ENCODE measurements at places on chromosomes 5 and 9.

DNA sequence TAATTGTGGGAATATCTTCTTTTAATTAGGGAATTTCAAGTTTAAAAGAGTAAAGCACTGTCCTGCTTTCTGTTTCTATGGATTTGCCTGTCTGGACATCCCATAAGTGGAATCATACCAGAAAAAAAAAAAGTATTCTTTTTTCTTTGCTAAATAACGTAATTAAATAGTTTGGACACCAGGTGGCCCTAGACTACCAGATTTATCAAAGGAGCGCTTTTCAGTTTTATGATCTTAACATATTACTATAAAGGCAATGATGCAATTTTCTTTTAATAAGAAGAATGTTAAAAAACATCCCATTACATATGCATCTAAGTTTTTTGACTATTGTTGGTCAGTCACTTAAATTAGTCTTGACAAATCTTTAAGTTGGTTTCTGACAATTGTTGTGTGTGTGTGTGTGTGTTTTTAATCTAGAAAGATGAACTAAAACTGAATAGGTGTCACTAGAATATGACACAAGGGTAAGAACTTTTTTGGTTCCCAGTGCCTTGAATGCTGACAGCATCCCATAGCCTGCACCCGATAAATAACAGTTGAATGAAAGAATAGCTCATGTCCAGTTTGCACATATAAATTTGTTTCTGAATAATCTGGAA lies 49.5 kb downstream of the C5orf22 start:
- DNase-seq: no peak

DNA sequence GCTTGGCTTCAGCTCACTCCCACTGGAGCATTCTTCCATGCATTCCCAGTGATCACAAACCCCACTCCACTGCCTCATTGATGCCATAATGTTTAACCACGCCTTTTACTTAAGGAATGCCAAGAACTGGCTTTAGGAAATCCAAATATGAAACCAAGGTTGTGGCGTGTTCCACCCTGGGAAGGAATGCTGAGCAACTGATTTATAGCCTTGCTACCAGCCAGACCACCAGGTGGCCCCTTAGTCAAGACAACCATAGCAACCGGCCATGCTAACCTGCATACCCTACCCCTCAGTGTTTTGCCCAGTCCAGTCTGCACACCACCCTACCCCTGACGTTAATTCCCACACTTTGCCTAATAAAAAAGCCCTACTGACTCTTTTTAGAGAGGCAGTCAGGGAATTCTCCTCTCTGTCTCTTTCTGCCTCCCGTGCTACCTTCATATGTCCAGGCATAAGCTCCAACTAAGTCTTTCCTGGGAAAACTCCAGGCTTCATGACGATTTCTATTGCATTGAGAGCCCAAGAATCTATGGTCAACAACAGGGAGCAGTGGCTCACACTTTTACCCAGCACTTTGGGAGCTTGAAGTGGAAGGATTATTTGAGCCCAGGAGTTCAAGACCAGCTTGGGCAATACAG lies 27.0 kb upstream of the PRRC2B start:
- DNase-seq: no peak

- DNase-seq: no peak
These were observed 40.3 kb downstream of the UBTD2 start for GRCh38 chr5:172243302-172243701.

- no peak for DNase-seq
These were observed 39.4 kb downstream of the GNG10 start for GRCh38 chr9:111700776-111701175.

DNA sequence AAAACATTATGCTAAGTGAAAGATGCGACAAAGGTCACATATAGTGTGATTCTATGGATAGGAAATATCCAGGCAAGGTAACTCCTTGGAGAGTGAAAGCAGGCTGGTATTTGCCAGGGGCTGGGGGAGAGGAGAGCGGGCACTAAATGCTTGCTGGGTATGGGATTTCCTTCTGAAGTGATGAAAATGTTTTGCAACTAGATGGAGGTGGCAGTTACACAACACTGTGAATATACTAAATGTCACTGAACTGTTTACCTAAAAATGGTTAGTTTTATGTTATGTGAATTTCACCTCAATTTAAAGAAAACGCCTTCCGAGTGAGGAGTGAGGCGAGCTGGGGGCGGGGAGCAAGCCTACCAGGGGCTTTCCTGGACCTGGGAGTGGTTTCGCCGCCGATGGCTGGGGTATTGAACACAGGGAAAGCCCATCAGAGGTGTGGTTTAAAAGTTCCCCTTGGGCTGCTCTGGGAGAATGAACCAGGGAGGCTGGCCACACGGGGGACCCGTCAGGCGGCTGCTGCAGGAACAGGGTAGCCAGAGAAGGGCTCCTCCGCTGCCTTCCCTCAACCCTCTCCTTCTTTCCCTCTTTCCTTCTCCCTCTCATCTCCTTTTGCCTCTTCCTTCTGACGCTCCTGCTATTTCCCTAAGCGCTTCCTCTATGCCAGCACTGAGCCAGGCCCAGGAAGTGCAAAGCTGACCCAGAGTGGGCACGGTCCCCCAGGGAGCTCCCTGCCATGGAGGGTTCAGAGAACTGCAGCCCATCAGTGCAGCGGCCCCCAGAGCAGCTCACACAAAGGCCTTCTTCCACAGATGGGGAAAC lies 4.9 kb downstream of the AKNA start:
- DNase-seq: peak; percentile 68

DNA sequence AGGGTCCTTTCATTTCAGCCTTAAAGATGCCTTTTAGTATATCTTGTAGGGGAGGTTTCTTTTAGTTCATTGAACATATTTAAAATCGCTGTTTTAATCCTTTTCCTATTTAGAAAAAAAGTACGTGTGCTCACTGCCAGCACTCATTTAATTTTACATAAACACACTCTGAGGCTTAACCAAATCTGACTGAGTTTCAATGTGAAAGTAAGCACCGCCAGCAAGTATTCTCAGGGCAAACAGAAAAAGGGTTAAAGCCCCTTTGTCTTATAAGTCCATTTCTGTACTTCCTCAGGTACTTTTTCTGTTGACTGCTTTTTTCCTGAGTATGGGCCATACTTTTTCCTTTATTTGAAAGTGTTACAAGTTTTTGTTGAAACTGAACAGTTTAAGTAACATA lies 31.8 kb downstream of the SMC5 start:
- no peak for DNase-seq

DNA sequence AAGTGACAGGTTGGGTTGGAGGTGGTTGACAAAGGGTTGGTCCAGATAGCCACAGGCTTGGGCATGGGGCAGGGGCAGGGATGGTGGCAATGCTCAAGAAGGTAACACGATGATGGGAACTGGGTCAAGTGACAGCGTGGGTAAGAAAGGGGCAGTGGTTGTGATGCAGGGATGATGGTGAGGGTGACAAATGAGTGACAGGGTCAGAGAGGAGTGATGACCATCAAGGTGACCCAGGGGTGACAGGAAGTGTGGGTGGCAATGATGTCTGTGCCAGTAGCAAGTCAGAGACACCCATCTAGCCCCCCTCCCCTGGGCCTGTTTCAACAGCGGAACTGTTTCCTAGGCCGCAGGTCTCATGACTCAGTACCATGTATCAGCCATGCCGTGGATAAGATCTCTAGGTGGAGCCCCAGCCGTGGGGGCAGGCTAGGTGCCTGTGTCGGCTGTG lies 20.5 kb downstream of the AQP3 start:
- no peak for DNase-seq

DNA sequence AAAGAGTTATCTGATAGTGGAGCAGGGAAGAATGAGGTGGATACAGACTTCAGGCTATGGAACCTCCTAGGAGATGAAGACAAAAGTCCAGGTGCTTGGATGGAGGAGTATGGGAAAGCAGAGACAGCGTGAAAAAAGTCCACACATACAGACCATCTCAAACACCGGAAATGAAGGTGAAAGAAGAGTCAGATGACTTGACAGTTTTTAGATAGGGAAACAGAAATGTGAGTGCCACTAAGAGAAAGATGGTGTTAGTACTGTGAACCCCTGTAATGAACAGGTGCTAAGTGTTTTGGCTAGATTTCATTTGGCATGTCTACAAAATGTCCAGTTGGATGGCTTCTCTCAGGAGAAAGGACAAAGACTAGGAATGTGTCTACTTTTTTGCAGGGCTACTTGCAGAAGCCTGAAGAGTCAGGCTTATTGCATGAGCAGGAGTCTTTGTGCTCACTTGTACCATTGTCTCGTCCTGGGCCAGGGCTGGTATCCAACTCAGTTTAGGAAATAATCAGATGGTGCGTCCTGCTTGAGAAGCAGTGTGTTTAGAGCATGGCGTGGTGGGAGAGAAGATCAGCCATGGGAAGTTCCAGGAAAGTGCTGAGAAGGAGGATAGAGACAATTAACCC lies 90.6 kb upstream of the STARD4 start:
- DNase-seq: no peak

DNA sequence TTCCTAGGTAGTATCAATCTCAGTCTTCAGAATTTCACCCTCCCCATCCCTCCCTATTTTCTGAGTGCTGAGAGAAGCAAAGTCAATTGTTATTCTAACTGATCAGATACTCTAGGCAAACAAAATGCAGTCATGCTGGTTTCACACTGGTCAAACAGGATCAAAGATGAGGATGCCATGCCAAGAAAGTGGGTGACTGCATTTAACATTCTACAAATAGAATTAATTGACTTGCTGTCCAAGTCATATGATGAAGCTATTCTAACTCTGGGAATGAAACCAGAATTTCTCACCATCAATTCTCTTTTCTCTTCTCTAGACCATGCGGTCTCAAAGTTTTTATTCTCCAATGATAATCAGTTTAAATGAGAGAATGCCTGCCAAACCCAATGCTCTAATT lies 112.5 kb downstream of the CTNND2 start:
- no peak for DNase-seq

DNA sequence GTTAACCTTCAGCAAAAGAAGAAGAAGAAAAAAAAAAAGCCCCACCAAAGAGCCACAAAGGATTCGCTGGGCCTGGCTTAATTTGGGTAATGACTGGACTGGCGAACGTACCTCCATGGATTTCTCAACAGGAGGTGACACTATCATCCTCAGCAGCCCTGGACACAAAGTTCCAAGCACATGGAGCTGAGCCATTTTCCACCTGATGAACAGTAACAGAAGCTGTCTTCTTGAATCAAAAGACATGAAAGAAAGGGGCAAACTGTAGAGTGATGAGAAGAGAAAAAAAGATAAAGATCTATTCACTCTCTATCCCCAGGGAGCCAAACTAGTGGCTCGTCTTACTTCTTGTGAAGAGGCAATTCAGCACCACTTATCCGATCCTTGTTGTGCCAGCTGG lies 150.2 kb upstream of the TRPM3 start:
- no peak for DNase-seq

- no peak for DNase-seq
These were observed 95.4 kb upstream of the NR5A1 start for GRCh38 chr9:124602632-124603031.

DNA sequence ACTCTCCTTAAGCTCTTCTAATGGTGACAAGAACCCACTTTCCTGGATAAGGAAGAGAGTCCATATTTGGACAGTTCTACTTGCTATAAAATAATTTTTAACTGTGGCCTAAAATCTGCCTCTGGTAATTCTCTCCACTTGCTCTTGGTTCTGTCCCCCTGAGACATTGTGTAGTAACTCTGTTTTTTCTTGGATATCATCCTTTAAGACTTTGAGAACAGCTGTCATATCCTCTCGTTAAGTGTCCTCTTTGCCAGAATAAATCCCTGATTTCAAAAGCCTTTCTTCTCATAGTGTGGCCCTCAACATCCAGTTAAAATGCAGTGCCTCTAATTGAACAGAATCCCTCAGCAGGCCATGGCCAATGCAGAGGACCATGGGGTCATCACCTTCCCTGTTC lies 101.5 kb downstream of the ARHGEF28 start:
- DNase-seq: no peak

DNA sequence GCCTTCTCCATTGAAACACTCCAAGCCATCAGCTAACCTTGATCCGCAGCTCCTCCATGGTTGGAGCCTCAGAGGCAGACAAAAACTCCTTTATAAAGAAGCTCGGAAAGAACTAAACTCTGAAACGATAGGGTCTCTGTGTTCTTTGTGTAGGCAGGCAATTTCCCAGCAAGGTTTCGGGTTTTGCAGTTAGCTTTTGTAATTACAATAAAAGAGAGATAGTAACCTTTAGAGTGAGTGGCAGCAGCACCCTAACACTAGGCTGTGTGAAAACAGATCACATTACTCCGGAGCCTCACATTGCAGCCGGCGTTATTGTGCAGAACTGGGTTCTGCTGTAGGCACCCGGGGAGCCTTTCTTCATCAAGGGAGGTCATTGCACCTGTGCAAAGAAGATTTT lies 115.8 kb upstream of the MAP3K1 start:
- no peak for DNase-seq

- DNase-seq: no peak
These were observed 12.0 kb upstream of the NRARP start for GRCh38 chr9:137313956-137314560.

DNA sequence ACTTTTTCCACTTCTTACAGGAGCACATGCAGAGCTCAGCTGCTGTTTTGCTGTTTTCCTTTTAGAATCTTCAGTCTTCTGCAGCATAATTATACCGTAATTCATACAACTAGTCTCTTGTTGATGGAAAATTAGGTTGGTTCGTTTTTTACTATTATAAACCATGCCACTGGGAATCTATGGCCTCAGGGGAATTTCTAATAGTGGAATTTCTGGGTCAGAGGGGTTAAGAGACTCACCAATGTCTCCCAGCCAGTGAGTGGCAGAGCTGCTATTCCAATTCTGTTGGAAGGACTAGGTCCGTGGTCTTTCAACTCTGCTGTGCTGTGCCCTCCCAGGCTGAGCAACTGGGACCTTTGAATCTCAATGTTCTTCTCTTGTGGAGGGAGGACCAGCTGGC lies 282.5 kb downstream of the ZSWIM6 start:
- DNase-seq: no peak

- DNase-seq: no peak
These were observed 6.4 kb downstream of the SWI5 start for GRCh38 chr9:128282500-128282899.

- no peak for DNase-seq
These were observed 447.6 kb downstream of the GADD45G start for GRCh38 chr9:90052366-90052765.

GRCh38 chr9:36905101-36906066 lies 128.7 kb downstream of the PAX5 start:
- DNase-seq: no peak

GRCh38 chr5:19880859-19881436 lies 107.1 kb downstream of the CDH18 start:
- DNase-seq: no peak

DNA sequence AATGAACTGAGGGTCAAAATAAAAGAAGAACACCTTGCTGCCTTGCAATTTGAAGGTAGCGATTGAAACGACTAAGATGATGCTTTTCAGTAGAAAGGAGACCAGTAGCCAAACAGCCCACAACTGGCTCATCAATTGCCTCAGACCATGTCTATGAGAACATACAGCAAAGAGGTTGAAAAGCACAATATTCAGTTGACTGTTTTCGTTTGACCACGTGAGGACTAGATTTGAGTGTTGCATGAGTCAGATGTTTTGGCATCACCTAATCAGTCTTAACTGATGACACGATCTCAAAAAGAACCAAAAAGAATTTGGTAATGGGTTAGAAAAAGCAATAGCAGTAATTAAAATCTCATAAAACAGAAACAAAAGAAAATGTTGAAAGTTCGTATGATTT lies 82.7 kb upstream of the IL7R start:
- no peak for DNase-seq

GRCh38 chr5:127446626-127447025 lies 70.8 kb upstream of the PRRC1 start:
- no peak for DNase-seq

- no peak for DNase-seq
These were observed 80.6 kb upstream of the IL6ST start for GRCh38 chr5:56075361-56075760.
